Left ventricle myocardium inferior (tissue), 1 donor: ENCODE measurements at places on chromosomes 11 and 22. TPM values are rescaled to one million over a fixed set of nuclear protein-coding genes. Genes with fewer than 3 reads are reported as not detected.

Gene SCUBE1
- total RNA-seq = 0.14 TPM

Gene GGT5
- 21.1 TPM for total RNA-seq

- no peak overlapping the region for H3K27ac ChIP-seq
- H3K4me3 ChIP-seq = no peak overlapping the region
- no peaks in the 10 kb centered on the region for H3K27me3 ChIP-seq
- peaks cover 82% of the 10 kb centered on the region for H3K4me1 ChIP-seq
- H3K36me3 ChIP-seq = peaks cover 7% of the 10 kb centered on the region
These were observed 3.0 kb downstream of the TOLLIP start for GRCh38 chr11:1306186-1307162.

- peaks cover 36% of the 10 kb centered on the region for H3K36me3 ChIP-seq
- H3K27ac ChIP-seq = no peak overlapping the region
- DNase-seq = no peak
- H3K27me3 ChIP-seq = no peaks in the 10 kb centered on the region
These were observed 82.2 kb downstream of the FLI1 start for GRCh38 chr11:128776069-128776423.

DNA sequence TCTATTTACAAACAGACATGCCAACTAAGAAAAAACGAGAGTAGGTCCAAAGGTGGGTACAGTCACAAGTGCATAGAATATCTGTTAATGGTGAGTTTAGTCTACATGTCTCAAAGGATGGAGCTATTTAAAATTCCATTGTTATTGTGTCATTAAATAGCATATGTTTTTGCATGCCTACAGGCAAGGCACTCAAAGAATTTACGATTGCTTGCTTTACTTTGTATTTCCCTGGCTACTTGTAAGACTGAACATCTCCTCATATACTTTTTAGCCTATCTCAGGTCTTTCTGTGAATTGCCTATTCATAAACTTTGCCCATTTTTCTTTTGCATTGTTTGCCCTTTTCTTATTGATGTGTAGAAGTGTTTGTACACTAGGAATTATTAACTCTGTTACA is 39.7 kb downstream of the DEUP1 start:
- DNase-seq = no peak
- H3K27ac ChIP-seq = no peak overlapping the region
- no peaks in the 10 kb centered on the region for H3K27me3 ChIP-seq
- H3K36me3 ChIP-seq = no peaks in the 10 kb centered on the region

GRCh38 chr11:95831198-95831883 is 41.0 kb downstream of the CEP57 start:
- H3K27me3 ChIP-seq = no peaks in the 10 kb centered on the region
- no peak overlapping the region for H3K27ac ChIP-seq
- H3K4me3 ChIP-seq = no peak overlapping the region

GRCh38 chr22:38513063-38513462 is 7.0 kb upstream of the DDX17 start:
- no peaks in the 10 kb centered on the region for H3K36me3 ChIP-seq
- H3K27me3 ChIP-seq = no peaks in the 10 kb centered on the region
- no peak overlapping the region for H3K4me3 ChIP-seq
- DNase-seq = no peak
- no peaks in the 10 kb centered on the region for H3K4me1 ChIP-seq

DNA sequence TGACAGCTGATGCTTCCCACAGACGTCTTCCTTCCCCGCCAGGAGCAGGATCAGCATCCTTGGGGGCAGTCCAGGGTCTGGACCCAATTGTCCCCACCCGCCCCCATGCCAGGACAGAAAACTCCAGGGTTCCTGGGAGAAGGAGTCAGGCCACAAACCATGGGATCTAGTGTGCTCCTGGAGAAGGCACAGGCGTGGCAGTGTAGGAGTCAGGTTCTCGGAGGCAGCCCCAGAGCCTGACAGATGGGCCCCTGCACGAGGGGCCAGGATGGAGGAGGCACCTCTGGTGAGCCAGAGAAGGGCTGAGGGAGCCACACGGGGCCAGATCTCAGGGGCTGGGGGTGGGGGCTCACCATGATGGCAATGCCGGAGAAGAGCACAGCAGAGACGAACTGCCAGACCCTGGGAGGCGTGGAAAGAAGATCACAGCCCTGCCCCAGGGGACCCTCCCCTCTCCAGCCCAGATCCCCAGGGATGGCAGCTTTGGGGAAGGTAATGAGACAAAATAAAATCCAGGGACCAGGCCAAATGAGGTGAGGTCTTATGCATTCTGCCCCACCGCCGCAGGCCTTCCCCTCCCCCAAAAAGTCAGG is 13.6 kb downstream of the TP53I11 start:
- peaks cover 59% of the 10 kb centered on the region for H3K4me1 ChIP-seq
- no peak overlapping the region for H3K27ac ChIP-seq
- DNase-seq = no peak
- no peak overlapping the region for H3K4me3 ChIP-seq
- H3K27me3 ChIP-seq = no peaks in the 10 kb centered on the region
